ENCODE measurements at places on chromosomes 11 and 22.
A peak's percentile ranks its signal among the peaks of the same experiment; 100 is the strongest.

DNA sequence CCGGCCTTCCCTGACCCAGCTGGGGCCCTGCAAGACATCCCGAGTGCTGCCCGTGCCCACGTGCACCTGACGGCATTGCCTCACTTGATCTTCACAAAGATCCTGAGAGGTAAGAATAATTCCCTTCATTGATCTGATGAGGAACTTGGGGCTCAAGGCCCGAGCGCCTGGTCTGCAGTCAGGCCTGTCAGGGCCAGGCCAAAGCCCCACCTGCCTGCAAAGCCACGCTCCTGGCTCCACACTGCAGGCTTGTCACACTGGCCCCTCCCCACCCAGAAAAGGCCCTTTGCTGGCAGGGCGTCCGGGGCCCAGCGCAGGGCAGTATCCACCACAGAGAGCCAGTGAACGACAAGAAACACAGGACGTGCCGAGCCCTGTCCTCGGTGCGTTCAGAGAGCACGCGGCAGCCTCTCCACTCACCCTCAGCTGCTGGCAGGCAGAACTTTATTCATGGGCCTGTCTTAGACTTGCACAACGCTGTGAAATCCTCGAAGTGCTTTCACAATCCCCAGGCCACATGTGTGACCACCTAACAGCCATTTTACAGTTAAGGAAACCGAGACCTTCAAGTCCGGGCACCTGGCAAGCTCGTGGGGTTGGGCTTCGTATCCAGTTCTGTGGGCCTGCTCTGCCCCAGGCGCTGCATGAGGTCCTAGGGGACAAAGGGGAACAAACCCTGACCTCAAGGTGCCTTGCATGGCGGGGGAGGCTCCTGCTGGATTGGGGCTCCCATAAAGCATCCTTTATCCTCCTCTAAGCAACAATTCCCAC lies 14.8 kb downstream of the KIAA0930 start:
- DNase-seq = peak; percentile 80

DNA sequence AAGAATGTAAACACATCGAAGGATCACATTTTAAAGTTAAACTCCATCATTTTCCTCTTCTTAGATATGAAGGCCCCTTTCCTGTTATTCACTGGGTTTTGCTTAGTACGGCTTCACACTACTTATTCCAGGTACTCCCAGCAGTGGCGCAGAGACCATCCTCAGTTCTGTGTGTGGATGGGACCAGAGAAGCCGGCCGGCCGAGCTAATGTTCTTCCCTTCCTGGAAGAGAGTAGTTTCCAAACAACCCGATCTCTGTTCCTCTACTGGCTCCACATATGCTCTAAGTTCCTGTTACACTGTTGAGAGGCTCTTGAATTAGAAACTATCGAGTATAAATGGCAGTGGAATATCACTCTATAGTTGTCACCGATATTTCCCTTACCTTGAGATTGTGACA lies 684 bp upstream of the NFRKB start:
- peak; percentile 2 for DNase-seq

GRCh38 chr11:5705688-5706087 lies 16.1 kb downstream of the TRIM22 start:
- no peak for DNase-seq

GRCh38 chr11:17076517-17077239 lies 789 bp downstream of the RPS13 start:
- peak; percentile 25 for DNase-seq

DNA sequence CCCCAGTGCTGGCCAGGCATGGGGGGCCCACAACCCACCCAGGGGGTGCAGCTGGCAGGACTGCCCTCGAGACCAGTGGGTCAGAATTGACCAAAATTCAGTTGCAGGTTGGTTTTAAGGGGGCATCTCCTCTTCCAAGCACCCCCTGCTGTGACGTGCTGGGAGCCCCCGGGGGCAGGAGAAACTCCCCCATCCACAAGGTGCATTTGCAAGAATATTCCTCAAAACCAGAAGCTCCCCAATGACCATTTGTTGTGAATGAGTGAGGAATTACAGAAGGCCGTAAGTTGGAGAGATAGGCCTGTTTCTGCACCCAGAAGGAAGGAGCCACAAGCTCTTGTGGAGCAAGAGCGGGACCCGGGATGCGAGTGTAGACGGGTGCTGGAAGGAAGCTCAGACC lies 414.5 kb downstream of the BRD1 start:
- no peak for DNase-seq

All from fibroblast of the aortic adventitia (primary cell).